ENCODE measurements at places on chromosomes 7 and 10. TPM values are rescaled to one million over a fixed set of nuclear protein-coding genes. Genes with fewer than 3 reads are reported as not detected.

- no peak for DNase-seq
- H3K36me3 ChIP-seq, result peaks cover 37% of the 10 kb centered on the region
- peaks cover 27% of the 10 kb centered on the region for H3K4me1 ChIP-seq
- H3K27me3 ChIP-seq, result no peaks in the 10 kb centered on the region
Observed at GRCh38 chr7:100102950-100103840, 1.8 kb downstream of the AP4M1 start.

DNA sequence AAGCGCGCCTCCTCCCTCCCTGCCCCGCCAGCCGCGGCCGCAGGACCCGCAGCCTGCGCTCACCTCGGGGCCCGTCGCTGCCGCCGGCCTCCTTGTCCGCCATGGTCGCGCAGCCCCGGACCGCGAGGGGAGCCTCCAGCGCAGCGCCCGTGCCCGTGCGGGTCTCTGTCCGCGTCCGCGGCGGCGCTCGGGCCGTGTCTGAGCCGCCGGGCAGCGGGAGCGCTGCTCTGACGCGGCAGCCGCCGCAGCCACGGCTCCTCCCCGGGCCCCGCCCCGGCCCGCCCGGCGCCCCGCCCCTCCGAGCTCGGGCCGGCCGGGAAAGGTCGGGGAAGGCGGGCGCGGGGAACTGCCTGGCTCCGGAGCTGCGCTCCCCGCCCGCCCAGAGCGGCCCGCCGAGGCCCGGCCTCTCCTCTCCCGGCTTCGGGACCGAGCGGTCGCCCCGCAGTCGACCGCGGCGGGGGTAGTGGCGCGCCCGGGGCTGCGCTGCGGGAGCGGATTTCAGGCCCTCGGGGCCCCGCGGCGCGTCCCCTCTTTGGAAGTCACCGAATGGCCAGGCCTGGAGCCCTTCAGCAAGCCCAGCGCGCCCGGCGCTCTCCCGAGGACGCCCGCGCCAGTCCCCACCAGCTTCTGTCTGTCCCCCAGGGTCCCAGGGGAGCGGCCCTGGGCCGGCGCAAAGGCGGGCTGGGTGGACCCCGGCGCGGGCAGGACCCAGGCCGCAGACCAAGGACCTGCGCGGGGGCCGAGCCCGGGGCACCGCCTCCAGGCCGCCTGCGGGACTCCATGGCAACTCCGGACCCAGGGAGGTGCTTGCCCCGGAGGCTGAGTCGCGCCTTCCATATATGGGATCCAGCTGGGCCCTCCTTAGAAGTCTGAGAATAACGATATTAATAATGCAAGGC lies at the start of gene HSPA12A:
HSPA12A (minus strand) TSS at position 200 of the 899 bp plus-strand sequence; CDS start at position 103, 97 bp downstream.
- peak; percentile 52 for DNase-seq
- peaks cover 62% of the 10 kb centered on the region for H3K27me3 ChIP-seq
- no peak within 1 kb of the TSS for H3K27ac ChIP-seq
- H3K36me3 ChIP-seq, result no peaks in the 10 kb centered on the region
- peaks cover 3% of the 10 kb centered on the region for H3K4me1 ChIP-seq

DNA sequence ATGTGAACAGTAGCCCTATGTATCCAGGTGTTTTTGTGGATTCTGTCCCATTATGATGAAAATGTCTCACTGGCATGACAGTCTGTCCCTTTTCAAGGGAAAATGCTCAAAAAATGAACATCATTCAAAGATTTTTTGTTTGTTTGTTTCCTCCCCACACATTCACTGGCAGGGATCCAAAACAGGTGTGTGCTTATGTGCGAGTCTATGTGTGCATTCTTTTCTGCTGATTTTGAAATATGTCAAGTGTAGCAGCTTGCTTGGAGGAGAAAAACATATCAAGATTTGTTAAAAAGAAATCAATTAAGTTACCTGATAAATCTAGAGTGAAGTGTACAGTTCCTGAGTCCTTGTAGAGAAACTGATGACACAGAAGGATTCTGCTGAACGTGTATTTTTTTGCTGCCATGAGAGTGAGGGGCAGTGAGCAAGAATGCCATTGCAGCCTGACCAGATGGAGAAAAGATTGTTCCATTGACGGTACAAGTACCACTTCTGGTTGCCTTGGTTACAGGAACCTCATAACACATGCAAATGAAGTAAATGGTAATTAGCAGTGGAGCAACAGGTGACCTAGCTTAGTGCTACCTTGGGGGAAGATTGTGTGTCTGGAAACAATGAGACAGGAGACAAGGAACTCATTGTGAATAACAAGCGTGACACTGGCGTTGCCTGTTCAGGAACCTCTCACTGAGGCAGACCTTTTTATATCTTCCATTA lies 277.4 kb upstream of the PHYHIPL start:
- no peaks in the 10 kb centered on the region for H3K4me1 ChIP-seq
- H3K4me3 ChIP-seq, result no peak overlapping the region
- DNase-seq, result no peak
- H3K27ac ChIP-seq, result no peak overlapping the region

Gene GAD2
- not detected for total RNA-seq

- no peak for DNase-seq
- H3K4me3 ChIP-seq, result peak overlapping the region; percentile 29
- peaks cover 85% of the 10 kb centered on the region for H3K36me3 ChIP-seq
- H3K27ac ChIP-seq, result peak overlapping the region; percentile 86
- peaks cover 67% of the 10 kb centered on the region for H3K4me1 ChIP-seq
- H3K27me3 ChIP-seq, result no peaks in the 10 kb centered on the region
Observed at GRCh38 chr10:62063795-62064472, 162.4 kb downstream of the ARID5B start.

Gene C7orf57
- 0.83 TPM for total RNA-seq

Gene TMEM213
- total RNA-seq, result not detected

Gene SYT15
- 0.98 TPM for total RNA-seq

GRCh38 chr10:91605968-91606367 lies 26.9 kb downstream of the PPP1R3C start:
- peaks cover 3% of the 10 kb centered on the region for H3K27me3 ChIP-seq
- no peak for DNase-seq
- H3K36me3 ChIP-seq, result no peaks in the 10 kb centered on the region
- H3K4me3 ChIP-seq, result no peak overlapping the region
- H3K4me1 ChIP-seq, result peaks cover 7% of the 10 kb centered on the region

DNA sequence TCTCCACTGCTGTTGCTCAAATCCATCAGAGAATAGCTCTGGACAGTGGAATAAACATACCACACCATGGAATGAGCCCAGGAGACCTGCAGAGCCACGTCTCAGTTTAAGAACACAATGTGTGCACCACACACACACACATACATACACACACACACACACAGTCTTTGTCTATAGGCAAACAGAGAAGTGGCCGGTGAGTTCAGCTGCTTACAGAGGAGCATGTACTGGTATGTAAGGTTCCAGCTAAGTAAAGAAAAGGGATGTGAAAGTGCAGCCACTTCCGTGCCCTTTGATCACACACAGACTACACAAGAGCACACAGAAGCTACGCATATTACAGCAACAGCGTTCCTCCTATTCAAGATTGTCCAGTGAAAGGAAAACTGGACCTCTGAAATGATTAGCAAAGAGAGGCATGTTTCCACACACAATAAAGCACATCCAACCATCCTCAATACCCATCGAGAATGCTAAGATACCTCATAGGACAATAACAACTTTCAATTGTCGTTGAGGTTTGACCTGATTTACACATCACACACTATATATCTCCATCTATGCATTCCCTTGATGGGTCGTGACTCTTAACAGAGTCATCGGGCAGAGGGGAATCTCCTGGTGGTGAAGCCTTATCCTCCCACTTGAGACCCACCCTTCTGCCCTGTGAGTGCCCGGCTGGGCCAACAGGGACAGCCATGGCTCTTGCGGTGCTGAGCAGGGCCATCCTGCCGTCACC lies 23.6 kb downstream of the SLC35B4 start:
- DNase-seq, result no peak
- no peaks in the 10 kb centered on the region for H3K27me3 ChIP-seq
- H3K4me1 ChIP-seq, result no peaks in the 10 kb centered on the region

GRCh38 chr10:89100680-89101079 lies 106.4 kb downstream of the CH25H start:
- no peak for DNase-seq
- no peaks in the 10 kb centered on the region for H3K36me3 ChIP-seq
- H3K4me3 ChIP-seq, result no peak overlapping the region
- no peaks in the 10 kb centered on the region for H3K27me3 ChIP-seq
- H3K4me1 ChIP-seq, result peaks cover 9% of the 10 kb centered on the region

DNA sequence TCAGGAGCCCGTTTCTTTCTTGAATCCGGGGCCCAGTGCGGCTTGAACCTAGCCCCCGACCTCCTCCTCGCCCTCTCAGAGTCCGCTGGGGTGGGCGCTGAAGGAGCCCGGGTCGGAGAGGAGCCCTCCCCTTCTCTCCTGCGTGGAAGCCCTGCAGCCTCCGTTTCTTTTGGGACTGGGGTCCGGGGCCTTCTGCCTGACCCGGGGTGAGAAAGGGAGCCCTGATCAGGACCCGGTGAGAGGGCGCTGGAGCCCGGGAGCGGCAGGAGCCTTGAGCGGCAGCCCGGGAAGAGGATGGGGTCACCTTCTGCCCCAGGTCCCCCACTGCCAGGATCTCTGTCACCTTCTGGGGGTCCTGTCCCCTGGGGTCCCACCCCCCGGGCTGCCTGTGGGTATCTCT lies 162.3 kb downstream of the ZNF33B start:
- peaks cover 33% of the 10 kb centered on the region for H3K27me3 ChIP-seq
- no peaks in the 10 kb centered on the region for H3K36me3 ChIP-seq
- DNase-seq, result no peak
- no peak overlapping the region for H3K4me3 ChIP-seq

GRCh38 chr10:33276282-33276923 lies 58.1 kb downstream of the NRP1 start:
- DNase-seq, result no peak
- no peak overlapping the region for H3K27ac ChIP-seq
- H3K4me3 ChIP-seq, result no peak overlapping the region
- H3K36me3 ChIP-seq, result no peaks in the 10 kb centered on the region
- peaks cover 17% of the 10 kb centered on the region for H3K27me3 ChIP-seq
- H3K4me1 ChIP-seq, result no peaks in the 10 kb centered on the region

Gene FZD1
- total RNA-seq, result 0.20 TPM

GRCh38 chr10:101716891-101717659 lies 22.1 kb upstream of the FBXW4 start:
- no peak overlapping the region for H3K4me3 ChIP-seq
- H3K36me3 ChIP-seq, result no peaks in the 10 kb centered on the region
- peak; percentile 15 for DNase-seq

GRCh38 chr10:126087796-126088505 lies 191.6 kb downstream of the FANK1 start:
- H3K4me3 ChIP-seq, result no peak overlapping the region
- no peak for DNase-seq
- no peaks in the 10 kb centered on the region for H3K4me1 ChIP-seq
- no peak overlapping the region for H3K27ac ChIP-seq
- no peaks in the 10 kb centered on the region for H3K36me3 ChIP-seq

DNA sequence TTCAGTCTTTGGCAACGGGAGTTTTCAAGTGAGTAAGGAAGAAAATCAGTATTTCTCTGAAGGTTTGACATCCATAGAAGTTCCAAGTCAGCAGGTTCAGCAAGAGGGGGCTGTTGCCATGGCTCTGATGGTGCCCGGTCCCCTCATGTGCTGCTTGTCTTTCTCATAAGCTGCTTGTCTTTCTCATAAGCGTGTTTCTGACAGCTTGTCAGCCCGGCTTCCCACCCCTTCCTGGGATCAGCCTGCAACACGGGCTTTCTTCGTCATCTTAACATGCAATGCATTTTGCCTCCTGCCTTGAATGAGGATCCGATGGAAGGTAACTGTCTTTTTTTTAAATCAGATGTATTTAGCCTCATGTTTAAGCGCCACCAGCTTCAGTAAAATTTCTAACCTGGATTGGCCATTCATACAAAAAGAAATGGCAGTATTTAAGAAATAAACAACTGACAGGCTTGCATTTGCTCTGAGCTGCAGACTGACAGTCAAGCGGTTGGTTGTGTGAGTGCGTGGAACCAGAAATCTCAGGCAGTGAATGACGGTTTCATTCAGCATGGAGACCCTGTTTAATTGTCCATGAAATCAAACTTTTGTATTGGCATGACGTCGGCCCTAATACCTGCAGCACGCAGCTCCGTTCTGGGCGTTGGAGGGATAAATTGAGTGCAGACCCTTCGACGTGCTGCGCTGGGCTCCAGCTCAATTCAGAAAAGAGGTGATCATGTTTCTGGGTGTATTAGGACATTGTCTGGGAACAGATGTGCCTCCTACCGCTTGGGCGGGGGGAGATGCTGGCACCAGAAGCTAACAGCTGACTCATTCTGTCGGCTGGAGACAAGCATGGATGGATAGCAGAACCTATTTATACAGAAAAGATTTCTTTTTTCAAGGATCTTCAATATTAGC lies 454.7 kb upstream of the FOXK1 start:
- no peaks in the 10 kb centered on the region for H3K36me3 ChIP-seq
- no peak overlapping the region for H3K27ac ChIP-seq
- H3K27me3 ChIP-seq, result no peaks in the 10 kb centered on the region
- no peaks in the 10 kb centered on the region for H3K4me1 ChIP-seq
- H3K4me3 ChIP-seq, result no peak overlapping the region
- no peak for DNase-seq

GRCh38 chr7:131521651-131522163 lies 34.7 kb downstream of the PODXL start:
- no peaks in the 10 kb centered on the region for H3K27me3 ChIP-seq
- H3K4me3 ChIP-seq, result no peak overlapping the region
- DNase-seq, result no peak
- peaks cover 10% of the 10 kb centered on the region for H3K4me1 ChIP-seq
- no peak overlapping the region for H3K27ac ChIP-seq

DNA sequence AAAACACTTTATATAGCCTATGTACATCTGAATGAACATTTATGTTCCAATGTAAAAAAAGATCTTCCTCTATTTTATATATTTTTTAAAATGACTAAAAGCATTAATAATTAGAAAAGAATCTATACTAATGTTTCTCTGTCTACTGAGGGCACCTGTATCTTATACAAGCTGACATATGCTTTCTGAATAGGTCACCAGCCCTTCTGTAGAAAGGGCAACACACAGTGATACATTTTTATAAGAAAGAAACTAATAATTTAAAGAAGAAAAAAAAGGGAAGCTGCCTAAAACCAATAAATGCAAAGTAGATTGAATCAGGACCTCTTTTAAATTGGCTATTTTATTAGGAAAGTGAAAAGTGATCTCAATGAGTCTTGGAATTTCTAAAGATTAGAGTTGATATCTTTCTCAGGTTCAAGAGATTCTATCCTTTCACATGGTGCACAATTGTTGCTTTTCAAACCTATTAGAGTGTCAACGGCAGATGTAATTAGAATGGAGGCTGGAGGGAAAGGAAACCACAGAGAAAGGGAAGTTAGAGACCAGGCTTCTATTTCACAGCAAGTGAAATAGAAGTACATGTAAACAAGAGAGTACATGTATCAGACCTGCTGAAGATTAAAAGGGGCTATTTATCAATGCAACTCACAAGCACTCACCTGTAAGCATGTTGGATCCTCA lies 6.3 kb downstream of the MTPN start:
- no peaks in the 10 kb centered on the region for H3K27me3 ChIP-seq
- no peak overlapping the region for H3K27ac ChIP-seq
- peaks cover 80% of the 10 kb centered on the region for H3K4me1 ChIP-seq
- no peak for DNase-seq

- H3K27me3 ChIP-seq, result peaks cover 12% of the 10 kb centered on the region
- no peak for DNase-seq
- H3K36me3 ChIP-seq, result no peaks in the 10 kb centered on the region
- no peaks in the 10 kb centered on the region for H3K4me1 ChIP-seq
- H3K27ac ChIP-seq, result no peak overlapping the region
Observed at GRCh38 chr7:116399819-116400218, 99.7 kb upstream of the CAV2 start.

Data from activated CD8-positive, alpha-beta T cell treated with anti-CD3 and anti-CD28 coated beads for 36 hours (primary cell).